ENCODE measurements at places on chromosomes 16 and 17.
A peak's percentile ranks its signal among the peaks of the same experiment; 100 is the strongest.

- no peak for DNase-seq
Observed at GRCh38 chr16:61862221-61863155, 173.8 kb downstream of the CDH8 start.

- no peak for DNase-seq
Observed at GRCh38 chr16:86019446-86020047, 120.6 kb downstream of the IRF8 start.

- no peak for DNase-seq
Observed at GRCh38 chr17:28960256-28961061, 9.1 kb upstream of the PHF12 start.

- no peak for DNase-seq
Observed at GRCh38 chr17:59470624-59471297, 94.6 kb upstream of the DHX40 start.

DNA sequence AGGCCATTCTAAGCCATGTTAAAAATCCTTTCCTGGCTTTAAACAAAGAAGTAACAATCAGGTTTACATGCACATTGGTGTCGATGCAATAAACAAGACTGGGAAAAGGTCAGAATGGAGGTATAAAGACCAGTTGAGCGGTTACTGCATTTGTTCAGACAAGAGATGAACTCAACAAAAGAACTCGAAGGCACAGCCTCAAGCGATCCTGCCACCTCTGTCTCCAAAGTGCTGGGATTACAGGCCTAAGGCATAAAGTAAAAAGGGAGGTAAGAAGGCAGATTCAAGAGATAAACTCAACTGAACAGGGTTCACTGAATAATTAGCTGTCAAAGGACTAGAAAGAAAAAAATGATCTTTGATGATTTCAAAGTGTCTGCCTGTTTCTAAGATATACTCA is 39.4 kb downstream of the USP32 start:
- no peak for DNase-seq

- peak; percentile 33 for DNase-seq
Observed at GRCh38 chr16:1772908-1773702, at the start of gene MRPS34. Gene MRPS34 (minus strand): TSS chr16:1773134. CDS start chr16:1773119, 15 bp downstream.

GRCh38 chr17:81008140-81008539 is 16.5 kb downstream of the CHMP6 start:
- no peak for DNase-seq

- no peak for DNase-seq
Observed at GRCh38 chr17:55722016-55722736, 488 bp downstream of the TMEM100 start.

GRCh38 chr16:86874141-86874540 is 295.8 kb downstream of the FOXL1 start:
- no peak for DNase-seq

DNA sequence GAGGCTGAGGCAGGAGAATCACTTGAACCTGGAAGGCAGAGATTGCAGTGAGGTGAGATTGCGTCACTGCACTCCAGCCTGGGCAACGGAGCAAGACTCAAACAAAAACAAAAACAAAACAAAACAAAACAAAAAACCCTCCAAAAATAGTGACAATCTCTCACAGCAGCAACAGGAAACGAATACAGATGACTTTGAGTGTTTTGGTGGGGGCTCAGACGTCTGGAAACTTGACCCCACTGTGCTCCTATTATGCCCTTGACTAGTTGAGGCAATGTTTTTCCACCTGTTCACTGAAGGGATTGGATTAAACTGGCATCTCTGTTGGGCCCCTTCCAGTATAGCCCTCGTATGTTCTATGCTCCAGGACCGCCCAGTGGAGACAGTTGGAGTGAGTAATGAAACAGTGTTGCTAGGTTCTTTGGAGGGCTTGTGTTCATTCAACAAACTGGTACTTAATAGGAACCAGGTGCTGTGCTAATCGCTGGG is 167.0 kb downstream of the UTP18 start:
- no peak for DNase-seq

All from NCI-H446 (cell line).